Activated CD4-positive, alpha-beta T cell treated with anti-CD3 and anti-CD28 coated beads, Interleukin-10, Interleukin-2, amounts not matched to agents 100 ng/mL and 50 ng/mL, durations not matched to agents 16 hours and 8 hours (primary cell): ENCODE measurements at places on chromosomes 13 and 19.

- DNase-seq, result no peak
These were observed 16.1 kb downstream of the PCDH8 start for GRCh38 chr13:52832313-52832712.

- DNase-seq, result no peak
These were observed 3.0 kb upstream of the IGFL1 start for GRCh38 chr19:46226438-46226973.

DNA sequence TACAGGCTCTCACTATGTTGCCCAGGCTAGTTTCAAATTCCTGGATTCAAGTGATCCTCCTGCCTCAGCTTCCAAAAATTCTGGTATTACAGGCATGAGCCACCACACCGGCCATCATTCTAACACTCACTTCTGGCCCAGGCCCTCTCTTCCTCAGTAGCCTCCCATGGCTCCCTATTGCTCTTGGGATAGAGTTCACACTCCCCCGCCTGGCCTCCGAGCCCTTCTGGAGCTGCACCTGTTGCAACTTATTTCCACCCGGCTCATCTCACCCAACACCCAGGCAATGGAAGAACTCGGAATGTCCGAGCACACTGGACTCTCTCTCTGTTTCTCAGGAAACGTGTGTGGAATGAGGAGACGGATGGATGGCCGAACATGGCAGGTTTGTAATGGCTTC is 9.0 kb upstream of the SBK3 start:
- no peak for DNase-seq

- DNase-seq, result no peak
These were observed 48.3 kb downstream of the KDM4B start for GRCh38 chr19:5017235-5017634.

- DNase-seq, result peak; percentile 13
These were observed 507 bp downstream of the ALG5 start for GRCh38 chr13:36998624-36999041.

DNA sequence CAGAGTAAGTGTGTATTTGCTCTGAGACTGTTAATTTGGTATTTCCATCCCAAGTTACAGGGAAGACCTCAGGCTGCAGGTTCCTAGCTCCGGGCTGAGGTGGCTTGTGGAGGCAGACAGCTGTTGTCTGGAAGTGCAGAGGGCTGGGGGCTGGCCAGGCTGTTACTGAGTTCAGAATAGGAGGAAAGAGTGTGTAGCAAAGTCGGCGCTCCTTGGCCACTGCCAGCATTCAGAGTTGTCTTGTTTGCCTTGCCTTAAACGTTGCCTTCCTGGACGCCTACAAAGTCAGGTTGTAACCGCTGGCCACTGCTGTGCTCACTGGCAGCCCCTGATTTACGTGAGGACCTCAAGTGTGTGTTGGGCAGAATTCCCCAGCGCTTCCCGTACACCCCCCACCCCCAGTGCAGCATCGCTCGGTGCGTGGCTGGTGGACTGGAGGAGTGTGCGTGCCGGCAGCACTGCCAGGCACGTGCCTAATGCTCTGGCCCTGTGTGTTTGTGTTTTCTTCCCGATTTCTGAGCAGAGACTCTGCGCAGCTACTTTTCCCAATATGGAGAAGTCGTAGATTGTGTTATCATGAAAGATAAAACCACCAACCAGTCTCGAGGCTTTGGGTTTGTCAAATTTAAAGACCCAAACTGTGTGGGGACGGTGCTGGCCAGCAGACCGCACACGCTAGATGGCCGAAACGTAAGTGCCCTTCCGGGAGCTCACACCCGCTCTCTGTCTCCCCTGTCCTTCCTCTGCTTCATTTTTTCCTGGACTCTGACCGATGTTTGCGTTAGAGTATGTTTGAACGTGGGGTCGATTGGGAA is 10.5 kb downstream of the DAZAP1 start:
- DNase-seq, result no peak

GRCh38 chr19:38736036-38736412 is 8.2 kb downstream of the CAPN12 start:
- DNase-seq, result peak; percentile 37

DNA sequence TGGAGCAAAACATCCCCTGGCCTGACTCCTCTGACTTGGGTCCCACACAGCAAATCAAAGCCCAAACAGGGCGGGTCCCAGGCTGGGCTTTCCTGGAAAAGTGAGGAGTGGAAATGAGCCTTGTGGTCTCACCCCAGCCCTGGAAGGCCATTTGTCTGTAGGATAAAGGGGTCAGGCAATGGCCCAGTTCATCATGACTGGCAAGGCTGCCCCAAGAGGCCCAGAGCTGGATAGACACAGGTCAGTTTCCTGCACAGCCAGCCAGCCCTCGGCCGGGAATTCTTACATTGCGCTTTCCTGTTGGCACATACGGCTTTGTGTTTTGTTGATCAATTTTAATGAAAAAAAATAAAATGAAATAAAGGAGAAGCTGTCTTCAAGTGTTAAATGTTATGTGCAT is 174.3 kb downstream of the TSHZ3 start:
- DNase-seq, result no peak

DNA sequence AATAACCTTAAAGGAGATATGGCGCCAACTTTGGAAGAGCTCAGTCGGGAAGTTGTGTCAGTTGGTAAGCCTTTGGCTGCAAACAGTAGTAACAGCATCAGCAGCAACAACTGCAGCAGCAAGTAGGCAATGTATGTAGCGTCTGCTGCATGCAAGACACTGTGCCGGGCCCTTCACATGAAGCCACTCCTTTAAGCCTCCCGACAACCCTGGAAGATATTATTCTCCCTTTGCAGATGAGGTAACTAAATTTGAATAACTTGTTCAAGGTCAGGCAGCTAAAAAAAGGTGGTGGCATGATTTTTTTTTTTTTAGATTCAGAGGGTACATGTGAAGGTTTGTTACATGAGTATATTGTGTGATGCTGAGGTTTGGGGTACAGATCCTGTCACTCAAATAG is 19.7 kb downstream of the SIPA1L3 start:
- DNase-seq, result no peak

- no peak for DNase-seq
These were observed 3.6 kb downstream of the UQCR11 start for GRCh38 chr19:1601613-1602064.

- no peak for DNase-seq
These were observed 512.1 kb downstream of the IRS2 start for GRCh38 chr13:109274188-109274821.

- DNase-seq, result no peak
These were observed 10.7 kb upstream of the SPACA4 start for GRCh38 chr19:48595833-48596232.

GRCh38 chr19:39515551-39516191 is 732 bp downstream of the SELENOV start:
- no peak for DNase-seq

DNA sequence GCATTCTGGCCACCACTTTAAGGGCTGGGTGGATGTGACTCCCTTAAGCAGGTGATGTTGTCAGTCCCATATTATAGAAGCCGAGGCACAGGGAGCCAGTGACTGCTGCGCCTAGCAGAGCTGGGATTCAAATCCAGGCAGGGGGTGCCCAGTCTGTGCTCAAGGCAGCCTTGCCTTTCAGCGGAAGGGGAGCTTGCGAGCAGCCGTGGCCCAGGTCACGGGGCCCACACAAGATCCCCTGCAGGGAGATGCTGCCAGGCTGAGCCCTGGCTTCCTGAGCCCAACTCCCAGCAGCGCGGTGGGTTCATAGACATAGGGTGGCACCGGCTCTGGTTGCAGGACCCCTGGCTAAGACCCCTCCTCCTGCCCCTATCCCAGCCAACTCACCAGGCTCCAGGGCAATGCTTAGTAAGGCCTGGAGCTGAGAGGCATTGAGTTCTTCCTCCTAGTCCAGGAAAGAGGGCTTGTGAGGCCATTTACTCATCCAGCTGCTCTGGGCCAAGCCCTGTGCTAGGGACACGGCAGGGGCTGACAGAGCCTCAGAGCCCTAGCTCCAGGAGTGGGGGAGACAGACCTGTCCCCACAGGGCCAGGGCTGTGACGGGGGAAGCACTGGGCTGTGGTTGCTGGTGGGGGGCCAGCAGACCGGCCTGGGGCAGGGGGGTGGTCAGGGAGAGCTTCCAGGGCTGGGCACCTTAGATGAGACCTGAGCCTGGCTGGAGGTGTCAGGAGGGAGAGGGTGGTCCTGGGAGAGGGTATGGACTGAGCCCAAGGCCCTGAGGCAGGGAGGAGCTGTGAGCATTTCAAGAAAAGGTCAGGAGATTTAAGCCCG is 9.6 kb downstream of the CAPN12 start:
- DNase-seq, result peak; percentile 66

GRCh38 chr19:33751436-33751770 is 45.3 kb upstream of the KCTD15 start:
- no peak for DNase-seq

DNA sequence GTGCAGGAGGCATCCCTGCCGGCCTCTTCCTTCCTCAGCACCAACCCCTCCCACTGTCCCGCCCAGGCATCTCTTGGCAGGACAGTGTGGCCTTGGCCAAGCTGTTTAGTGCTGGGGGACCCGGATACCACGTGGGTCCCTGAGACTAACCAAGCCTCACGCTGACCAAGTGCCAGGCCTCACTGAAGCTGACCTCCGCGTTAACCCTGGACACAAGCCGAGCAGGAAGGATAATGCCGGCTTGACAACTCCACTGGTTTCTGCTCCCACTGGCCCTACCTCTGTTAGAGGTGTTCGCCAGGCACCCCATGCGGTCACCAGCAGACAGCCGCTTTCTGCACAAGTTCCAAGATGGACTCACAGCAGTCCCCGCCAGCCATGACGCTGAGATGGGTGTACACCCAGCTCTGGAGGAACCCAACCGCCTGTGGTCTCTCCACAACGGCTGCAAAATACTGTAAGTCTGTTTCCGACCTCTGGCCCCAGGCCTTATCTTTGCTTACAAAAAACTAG is 12.4 kb downstream of the GRTP1 start:
- DNase-seq, result no peak

- DNase-seq, result no peak
These were observed 144.6 kb downstream of the GGACT start for GRCh38 chr13:100443998-100444328.

DNA sequence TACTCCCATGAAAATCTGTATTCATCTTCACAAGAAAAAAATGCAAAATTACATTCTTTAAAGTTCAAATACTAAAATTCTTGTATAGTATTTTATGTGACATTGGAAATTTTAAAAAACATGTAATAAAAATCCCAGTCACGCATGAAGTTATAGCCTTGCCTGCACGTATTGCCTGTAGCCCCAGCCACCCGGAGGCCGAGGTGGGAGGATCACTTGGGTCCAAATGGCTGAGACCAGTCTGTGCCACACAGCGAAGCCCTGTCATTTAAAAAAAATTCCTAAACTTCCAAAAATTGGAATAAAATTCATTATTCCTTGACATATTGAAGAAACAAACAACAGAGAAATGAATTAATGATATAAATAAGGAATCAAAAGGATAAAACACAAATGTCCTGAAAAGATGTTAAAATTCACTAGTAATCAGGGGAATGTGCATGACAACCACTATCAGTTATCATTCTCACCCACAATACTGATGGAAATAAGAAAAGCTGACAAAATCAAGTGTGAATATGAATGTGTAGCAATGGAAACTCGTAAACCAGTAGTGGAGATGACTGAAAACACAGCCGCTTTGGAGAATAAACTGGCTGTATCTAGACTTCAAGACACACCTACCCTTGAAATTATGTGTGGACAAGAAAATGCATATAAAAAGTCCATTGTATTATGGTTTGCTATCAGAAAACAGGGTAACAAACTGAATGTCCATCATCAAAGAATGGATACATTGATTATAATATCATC is 7.5 kb downstream of the CARD8 start:
- DNase-seq, result peak; percentile 60
